ENCODE measurements at places on chromosomes 1 and 21.

DNA sequence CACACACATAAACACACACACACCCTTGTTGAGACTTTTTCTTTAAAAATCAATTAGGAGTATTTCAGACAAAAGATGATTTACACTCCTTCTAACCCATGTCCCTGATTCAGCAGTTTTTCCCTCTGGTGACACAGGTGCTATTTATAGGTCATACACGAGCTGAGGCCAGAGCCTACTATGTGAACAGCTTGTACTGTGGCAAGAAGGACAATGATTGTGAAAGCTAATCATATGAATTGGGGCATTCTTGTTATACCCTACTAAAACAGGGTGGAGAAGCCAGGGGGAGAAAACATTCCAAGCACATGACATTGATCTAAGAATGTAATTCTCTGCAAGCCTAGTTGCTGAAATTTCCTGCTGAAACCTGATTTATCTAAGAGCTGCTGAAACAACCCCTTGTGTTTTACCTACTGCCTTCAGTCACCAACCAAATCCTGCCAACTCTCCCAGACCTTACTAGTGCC lies 60.3 kb downstream of the XCL1 start:
- DNase-seq = no peak

DNA sequence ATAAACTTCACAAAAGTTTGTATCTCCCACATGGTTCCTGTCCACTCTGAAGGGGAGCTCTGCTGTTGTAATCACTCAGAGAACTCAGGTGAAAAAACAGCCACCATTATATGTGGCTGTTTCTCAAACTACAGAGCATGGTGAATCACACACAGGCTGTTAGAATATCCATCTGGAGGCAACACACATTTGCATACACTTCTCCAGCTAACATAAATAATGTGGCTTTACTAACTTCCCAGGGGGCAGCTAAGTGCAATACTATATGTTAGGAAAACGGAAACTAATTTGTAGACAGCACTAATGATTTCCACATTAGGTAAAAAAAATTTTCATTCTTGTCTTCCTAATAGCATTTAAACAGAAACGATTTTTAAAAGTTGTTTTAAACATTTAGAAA lies 49.3 kb downstream of the PTGFR start:
- no peak for DNase-seq

DNA sequence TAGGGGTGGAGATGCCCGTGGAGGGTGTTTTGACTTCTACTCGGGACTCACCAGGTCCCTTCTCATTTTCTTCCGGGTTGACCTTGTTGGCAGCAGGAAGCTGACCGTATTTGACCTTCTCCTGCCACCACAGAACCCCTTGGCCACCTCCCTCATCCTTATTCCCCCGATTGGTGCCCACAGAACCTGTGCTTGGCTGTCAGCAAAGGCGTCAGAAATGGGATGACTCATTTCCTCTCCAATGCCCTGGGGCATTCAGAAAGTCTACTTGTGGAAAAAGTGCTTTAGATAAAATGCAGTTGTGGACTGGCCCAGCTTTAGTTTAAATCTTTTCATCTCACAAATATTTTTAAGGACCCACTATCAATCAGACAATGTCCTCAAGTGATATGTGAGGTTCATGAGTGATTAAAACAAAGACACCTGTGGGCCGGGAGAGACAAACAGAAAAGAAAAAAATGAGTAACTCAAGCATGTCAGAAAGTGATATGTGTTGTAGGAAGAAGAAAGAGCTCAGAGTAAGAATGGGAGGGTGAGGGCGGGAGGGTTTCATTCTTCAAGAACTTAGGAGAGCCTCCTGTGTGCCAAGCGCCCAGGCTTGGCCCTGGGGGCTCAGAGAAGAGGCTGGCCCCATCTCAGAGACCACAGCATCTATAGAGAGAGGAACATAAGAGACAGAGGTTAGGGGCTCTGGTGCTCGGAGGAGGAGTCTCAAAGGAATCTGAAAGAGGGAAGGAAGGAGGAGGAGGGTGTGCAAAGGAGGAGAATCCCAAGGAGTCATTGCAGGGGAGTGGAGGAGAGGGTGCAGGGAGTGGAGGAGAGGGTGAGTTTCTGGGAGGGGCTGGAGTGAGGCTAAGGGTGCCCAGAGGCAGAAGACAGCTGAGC lies 221.6 kb upstream of the VAMP3 start:
- no peak for DNase-seq

GRCh38 chr1:229334716-229335115 lies 8.1 kb downstream of the CCSAP start:
- DNase-seq = no peak

GRCh38 chr1:169858467-169858866 lies 35.2 kb downstream of the SCYL3 start:
- DNase-seq = no peak

DNA sequence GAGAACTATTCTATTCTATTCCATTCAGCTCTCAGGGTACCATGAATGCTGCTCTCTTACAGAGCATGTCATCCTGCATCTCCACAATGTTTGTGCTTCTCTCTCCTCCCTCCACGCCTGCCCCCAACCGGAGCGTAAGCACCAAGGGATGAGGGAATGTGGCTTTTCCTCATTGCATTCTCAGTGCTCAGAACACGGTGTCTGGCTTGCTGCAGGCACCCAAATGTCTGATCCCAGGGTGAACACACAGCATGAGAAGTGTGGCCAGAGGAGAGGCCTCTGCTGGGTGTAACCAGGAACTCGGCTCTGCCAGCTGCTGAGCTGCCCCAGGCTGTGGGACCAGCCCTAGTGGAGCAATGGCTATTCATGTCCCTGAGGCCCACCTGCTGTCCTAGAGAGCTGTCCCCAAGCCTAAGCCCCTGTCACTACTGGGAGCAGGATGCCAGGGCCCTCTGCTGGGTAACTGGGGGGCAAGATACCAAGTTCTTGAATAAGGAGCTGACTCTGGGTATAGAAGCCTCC lies 38.3 kb downstream of the OLFML2B start:
- DNase-seq = no peak

DNA sequence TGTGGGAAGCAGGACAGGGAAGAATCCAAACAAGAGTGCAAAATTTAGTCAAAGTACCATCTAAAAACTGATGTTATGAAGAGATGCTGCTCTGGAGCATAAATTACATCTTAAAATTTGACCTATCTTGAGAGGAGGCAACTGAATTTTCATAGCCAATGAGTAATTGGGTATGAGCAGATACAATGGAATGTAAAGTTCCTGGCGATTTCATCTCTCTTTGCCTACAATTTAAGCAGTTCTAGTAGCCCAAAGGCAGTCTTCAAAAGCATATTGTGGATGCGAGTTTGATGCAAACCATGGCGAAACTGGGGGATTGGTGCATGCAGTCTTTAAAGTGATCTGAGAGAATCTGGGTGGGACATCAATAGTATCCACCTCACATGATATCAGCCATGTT lies 1265.9 kb downstream of the BRINP3 start:
- DNase-seq = no peak

- DNase-seq = no peak
Measured at GRCh38 chr1:201941420-201942128, 4.8 kb downstream of the LMOD1 start.

DNA sequence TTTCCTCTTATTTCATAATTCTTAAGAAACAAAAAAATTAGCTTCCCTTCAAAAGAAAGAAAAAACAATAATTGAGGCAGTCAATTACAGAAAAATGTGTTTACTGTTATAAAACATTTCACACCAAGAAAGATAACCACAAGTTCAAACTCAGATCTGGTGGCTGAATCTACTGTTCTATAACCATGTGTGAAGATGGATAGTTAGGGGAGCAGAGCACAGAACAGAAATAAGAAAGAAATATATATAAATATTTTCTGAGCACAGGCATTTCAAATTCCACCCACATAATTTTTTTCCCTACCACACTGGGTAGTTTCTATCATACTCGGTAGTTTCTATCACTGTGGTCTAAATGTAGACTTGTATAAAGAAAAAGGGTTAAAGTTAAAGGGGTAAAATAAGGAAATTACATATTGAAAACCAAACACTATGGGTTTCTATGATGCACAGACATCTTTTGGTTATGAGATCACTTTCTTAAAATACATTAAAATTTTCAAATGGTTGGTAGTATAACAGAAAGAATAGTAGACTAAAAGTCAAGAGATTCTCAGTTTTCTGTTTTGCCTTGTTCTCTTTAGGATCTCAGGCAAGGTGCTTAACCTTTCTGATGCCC lies 10.8 kb downstream of the LYST start:
- no peak for DNase-seq

GRCh38 chr1:230821346-230821745 lies 47.0 kb downstream of the C1orf198 start:
- no peak for DNase-seq

DNA sequence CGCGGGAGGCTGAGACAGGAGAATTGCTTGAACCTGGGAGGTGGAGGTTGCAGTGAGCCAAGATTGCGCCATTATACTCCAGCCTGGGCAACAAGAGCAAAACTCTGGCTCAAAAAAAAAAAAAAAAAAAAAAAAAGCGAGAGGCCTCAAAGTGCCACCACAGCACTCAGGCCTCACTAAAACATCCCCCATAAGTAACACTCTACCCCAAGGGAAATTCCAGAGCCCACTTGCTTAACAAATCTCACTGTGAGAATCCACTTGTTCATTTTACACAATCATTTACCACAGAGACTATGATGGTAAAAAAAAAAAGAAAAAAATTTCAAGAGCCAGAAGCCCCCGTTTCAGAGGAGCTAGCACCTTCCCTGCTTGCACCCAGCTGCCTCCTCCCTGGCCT lies 26.3 kb upstream of the EXOSC10 start:
- DNase-seq = no peak

- no peak for DNase-seq
Measured at GRCh38 chr1:55131801-55132200, 83.4 kb downstream of the USP24 start.

GRCh38 chr1:78088486-78088885 lies 42.7 kb downstream of the GIPC2 start:
- no peak for DNase-seq

DNA sequence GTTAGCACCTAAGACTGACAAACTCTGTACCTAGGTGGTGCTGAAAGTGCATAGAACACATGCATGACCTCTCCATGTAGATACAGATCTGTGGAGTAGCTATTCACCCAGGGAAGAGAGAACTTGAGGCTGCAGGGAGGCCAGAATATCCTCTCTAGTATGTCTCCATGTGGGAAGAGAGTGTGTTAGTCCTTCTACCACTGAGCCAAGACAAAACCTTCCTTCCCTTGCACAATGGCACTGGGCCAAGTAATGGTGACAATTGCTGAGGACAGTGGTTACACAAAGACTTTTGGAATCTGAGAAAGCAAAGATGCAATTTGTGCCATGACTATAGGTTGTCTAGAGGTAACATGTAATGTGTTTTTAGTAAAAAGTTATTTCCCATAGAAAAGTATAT lies 52.3 kb downstream of the C1orf198 start:
- no peak for DNase-seq

- no peak for DNase-seq
Measured at GRCh38 chr1:3215198-3216014, 146.4 kb downstream of the PRDM16 start.

DNA sequence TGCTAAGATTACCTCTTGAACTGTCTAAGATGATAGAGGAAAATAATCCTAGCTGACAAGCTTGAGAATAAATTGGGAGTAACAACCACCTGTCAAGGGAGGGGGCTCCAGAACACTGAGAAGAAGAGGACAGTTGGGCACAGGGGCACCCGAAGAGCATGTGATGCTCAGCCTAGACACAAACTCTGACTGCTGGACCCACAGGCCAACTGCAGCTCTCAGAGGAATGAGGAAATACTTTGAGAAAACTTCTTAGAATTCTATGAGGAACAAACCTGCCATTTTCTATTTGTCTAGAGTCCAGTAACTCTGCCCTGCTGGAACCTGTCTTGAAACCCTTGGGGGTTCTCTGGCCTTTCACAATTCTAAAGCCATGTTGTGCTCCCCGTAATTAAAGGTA lies 124.1 kb upstream of the KCNK2 start:
- no peak for DNase-seq

DNA sequence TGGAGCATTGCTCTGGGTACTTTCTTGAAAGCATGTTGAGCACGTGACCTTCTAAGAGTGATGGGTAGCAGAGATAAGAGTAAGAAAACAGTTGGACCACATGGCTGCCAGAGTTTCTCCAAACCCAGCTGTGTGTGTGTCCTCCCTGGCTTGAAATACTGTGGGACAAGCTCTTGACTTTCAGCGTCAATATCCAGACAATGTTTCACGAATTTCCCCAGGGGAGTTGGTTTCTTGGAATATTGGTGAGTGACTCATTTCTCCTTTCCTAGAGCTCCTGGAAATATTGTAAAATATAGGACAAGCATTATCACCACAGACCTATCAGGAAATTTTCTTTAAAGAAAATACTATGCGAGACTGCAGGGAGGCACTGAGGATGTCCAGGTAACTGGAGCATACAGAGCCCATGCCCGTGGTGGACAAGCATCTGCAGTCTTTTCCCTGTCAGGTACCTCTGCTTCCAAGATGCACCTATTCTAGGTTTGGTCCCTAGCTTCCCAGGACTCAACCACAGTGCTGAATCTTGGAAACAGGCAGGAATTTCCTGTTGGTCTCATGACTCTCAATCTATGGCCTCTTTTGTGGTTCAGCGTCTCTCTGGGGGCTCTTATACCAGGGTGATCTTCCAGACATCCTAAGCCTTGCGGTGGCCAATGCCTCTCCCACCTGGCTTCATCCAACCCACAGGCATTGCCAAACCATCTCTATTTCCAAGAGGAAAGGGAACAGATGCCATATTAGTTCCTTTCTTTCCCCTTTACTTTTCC lies 67.4 kb downstream of the KCNJ6 start:
- no peak for DNase-seq

- no peak for DNase-seq
Measured at GRCh38 chr1:104592926-104593325, 843.2 kb downstream of the AMY1C start.

- DNase-seq = no peak
Measured at GRCh38 chr1:201059871-201060555, 36.5 kb upstream of the KIF21B start.

- no peak for DNase-seq
Measured at GRCh38 chr1:112628516-112628915, 8.9 kb downstream of the CAPZA1 start.

DNA sequence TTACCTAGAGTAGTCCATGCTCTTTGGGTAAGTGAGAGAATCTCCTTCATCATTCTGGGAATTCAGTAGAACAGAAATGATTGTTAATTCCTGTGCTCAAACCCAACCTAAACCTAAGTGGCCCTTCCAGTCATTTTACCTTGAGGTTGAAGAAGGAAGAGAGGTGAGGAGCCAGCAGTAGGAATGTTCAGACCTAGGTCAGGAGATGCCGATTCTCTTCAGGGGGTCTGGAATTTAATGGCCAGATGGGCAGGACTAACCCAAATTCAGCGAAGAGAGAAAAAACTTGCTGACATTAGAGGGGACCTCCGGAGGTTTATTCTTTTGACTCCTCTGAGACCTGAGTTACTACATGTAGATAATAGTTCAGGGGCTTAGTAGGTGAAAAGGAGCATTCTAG lies 16.5 kb upstream of the OR2B11 start:
- no peak for DNase-seq

- DNase-seq = no peak
Measured at GRCh38 chr1:172448995-172449584, 5.2 kb upstream of the PIGC start.

- no peak for DNase-seq
Measured at GRCh38 chr1:201346337-201346939, 31.0 kb downstream of the TNNT2 start.

All from activated naive CD4-positive, alpha-beta T cell treated with anti-CD3 and anti-CD28 coated beads, Interleukin-2, amount 50 U/mL, for 16 hours (primary cell).